ENCODE measurements at places on chromosomes 13 and 19.

DNA sequence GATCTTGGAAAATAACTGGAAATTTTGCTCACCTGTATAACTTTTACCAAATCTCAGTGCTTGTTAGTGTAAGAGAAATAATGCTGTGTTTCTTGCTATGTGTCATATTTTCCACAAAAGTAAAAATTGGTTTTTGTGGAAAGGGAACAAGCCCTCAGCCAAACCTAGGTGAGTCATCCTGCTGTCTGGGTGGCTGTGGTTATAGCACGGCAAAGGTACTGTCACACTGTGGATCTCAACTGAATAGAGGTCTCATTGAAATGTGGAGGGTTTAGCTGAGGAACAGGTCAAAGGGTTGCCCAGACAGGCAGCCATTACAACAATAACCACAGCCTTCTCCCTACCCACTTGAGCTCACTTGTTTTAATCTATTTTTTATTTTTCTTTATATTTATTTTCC, 338.8 kb upstream of the DACH1 start:
- no peak for DNase-seq

DNA sequence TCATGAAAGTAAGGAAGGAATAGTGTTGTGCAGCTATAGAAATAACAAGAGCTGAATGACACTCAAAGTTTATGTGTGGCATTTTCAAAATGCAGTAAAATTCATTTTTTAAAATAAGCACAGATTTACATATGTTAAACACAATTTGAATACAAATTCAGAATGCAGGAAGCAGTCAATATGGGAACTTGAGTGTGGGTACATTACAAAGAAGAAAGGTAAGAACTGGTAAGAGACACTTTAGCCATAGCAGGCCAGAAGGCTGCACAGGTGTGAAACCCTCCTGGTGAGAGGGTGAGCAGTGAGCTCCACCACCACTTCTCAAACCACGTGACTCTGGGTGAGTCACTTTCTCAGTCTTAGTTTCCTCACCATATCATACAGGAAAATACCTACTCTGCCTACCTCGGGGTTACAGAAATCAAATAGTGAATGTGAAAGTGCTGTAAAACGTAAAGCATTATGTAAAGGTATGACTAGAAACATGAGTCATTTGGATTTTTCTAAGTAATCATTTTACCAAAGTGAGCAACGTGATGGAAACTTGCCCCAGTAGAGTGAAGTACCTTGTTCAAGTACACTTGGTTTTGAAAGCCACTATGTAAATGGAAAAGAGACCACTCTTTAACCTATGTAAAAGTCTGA, 40.5 kb downstream of the USP12 start:
- peak; percentile 78 for DNase-seq

- peak; percentile 29 for DNase-seq
These were observed 989 bp upstream of the SSC5D start for GRCh38 chr19:55486971-55487923.

GRCh38 chr19:33387351-33388230, 14.1 kb downstream of the CEBPG start:
- DNase-seq: no peak

DNA sequence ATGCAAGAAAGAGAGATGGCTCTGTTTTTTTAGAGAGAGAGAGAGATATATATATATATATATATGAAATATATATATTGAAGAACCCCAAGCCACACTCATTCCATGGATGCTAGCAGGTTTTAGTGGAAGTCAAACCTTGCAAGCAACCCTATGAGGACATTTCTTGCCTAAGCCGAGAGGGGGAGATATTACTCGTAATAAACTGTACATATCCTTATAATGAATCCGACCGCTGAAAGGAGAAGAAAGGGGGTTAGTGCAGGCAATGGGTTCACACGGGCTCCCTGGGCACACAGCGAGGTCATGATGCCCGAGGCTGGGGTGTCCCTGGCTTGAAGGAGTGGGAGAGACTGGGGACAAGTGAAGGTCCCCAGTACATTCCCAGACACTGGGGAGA, 78.3 kb downstream of the IER2 start:
- no peak for DNase-seq

GRCh38 chr19:52685811-52686210, 47.7 kb upstream of the ZNF83 start:
- no peak for DNase-seq

GRCh38 chr13:111789420-111789819, 277.5 kb upstream of the SOX1 start:
- no peak for DNase-seq

- DNase-seq: no peak
These were observed 12.4 kb upstream of the GRWD1 start for GRCh38 chr19:48433337-48433736.

DNA sequence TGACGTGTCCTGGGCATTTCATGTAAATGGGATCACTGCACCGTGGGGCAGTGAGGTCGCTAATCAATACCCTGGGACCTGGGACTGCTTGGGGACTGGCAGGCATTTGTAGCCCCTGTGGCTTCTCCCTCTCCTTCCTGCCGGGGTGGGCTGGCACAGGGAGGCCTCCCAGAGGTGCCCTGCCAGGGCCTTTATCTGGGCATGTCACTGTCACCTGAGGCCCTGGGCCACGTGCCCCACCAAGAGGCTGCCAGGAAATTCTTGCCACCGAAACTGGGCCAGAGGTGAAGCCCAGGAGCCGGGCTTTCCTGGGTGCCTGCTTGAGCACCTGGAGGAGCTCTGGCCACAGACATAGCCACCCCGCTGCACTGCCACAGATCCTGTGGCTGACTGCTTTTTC, 1.8 kb upstream of the NMRK2 start:
- DNase-seq: no peak

DNA sequence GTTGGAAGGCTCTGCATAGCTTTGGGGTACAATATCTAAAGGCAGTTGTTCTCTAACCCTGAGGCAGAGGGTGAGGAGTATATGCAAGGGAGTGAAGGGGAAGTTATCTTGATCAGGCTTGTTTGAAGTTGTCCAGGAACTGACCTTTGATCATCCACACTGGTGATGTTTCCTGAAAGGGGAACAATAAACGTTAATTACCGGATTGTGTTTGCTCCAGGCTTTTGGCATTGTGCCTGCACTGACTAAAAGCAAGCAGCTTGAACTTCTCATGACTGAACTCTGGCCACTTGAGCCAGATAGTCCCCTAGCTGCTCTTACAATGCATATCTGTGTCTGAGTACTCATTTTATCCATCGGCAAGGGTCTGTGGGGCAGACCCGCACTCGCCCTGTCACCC, 27.0 kb upstream of the ZNF726 start:
- no peak for DNase-seq

- DNase-seq: peak; percentile 23
These were observed 67.4 kb downstream of the STK24 start for GRCh38 chr13:98509271-98510155.

- no peak for DNase-seq
These were observed 1.6 kb upstream of the IGFL4 start for GRCh38 chr19:46042252-46042883.

DNA sequence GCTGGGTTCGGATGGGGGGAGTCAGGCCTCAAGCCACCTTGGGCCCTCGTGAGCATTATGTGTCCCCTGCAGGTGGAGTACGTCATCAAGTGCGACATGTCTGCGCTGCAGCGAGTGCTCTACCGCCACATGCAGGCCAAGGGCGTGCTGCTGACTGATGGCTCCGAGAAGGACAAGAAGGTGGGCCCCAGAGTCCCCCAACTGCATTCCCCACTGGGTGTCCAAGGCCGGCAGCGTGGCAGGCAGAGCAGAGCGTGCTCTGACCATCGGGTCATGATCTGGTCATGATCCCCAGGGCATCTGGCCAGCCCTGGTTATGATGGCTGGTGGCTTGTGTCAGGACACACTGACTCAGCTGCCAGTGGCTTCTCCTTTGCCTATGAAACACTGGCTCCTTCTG, 63.4 kb downstream of the SMARCA4 start:
- no peak for DNase-seq

DNA sequence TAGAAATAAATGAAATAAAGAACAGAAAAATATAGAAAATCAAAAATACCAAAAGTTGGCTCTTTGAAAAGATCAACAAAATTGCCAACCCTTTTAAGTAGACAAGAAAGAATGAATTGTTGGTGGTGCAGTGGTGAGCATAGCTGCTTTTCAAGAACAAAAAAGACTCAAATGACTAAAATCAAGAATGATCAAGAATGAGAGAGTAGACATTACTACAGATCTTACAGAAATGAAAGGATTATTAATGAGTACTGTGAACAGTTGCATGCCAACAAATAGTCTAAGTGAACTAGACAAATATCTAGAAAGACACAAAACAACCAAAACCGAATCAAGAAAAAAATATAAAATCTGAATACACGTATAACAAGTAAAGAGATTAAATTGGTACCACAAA, 53.9 kb downstream of the FNDC3A start:
- DNase-seq: no peak

DNA sequence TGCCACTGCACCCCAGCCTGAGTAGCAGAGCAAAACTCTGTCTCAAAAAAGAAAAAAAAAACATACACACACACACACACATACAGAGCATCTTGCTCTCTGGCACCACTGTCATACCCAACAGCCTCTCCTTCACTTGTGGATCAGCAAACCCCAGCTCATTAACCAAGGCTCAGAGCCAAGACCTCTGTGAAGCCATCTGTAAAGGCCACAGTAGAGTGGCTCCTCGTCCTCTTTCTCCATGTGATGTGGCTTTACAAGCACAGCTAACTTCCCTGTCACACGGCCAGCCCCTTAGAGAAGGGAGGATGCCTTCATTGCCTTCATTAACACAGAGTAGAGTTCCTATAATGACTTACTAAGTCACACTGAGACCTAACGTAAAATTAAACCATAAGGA, 62.7 kb upstream of the LSM14A start:
- no peak for DNase-seq

DNA sequence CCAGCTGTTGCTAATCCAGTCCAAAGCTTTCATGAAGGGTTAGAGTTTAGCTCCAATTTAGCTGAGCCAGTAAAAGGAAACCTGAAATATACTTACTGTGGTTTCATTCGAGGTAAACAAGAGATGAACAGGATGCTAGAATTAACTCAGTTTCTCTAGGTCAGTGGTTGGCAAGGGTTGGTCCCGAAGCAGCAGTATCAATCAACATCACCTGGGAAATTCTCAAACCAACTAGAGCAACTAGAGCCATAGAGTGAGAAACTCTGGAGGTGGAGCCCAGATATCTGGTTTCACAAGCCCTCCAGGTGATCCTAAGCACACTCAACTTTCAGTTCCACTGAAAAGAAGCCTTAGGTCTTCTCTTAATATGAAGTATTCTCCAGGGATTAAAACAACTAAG, 376.7 kb downstream of the OXGR1 start:
- DNase-seq: no peak

GRCh38 chr13:40356011-40356410, 310.4 kb downstream of the FOXO1 start:
- DNase-seq: no peak

- DNase-seq: no peak
These were observed 173.0 kb downstream of the OLFM4 start for GRCh38 chr13:53201454-53202225.

- no peak for DNase-seq
These were observed 3.4 kb upstream of the URAD start for GRCh38 chr13:27991881-27992280.

- no peak for DNase-seq
These were observed 2.7 kb downstream of the KLK3 start for GRCh38 chr19:50857366-50857765.

- no peak for DNase-seq
These were observed 1.5 kb downstream of the GPR18 start for GRCh38 chr13:99256709-99257108.

DNA sequence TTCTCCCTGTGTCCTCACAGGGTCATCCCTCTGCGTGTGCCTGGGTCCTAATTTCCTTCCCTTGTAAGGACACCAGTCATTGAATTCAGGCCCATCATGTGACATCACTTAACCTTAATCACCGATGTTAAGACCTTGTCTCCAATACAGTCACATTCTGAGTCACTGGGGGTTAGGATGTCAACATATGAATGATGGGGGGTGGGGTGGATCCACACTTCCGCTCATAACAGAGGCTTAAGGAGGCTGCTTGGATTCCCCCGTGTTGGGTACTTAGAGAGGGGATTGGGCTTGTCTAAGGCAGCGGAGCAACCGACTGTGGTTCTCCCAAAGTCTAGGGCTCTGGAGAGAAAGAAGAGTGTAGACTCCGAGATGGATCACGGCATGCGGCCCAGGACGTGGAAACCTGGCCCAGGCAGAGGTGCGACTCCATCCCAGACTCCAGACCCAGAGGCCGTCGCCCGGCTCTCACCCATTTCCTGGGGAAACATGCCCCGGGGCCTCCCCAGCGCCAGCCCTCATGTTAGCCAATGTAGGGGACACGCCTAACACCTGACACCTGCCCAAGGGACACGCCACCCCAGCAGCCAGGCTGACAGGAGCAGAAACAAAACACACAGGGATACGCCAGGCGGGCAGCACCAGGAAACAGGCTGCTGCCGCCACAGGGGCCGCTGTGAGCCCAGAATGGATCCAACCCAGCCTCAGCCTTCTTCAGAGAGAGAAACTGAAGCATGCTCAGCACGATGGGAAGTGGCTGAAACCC, 17.1 kb upstream of the IGLON5 start:
- no peak for DNase-seq

DNA sequence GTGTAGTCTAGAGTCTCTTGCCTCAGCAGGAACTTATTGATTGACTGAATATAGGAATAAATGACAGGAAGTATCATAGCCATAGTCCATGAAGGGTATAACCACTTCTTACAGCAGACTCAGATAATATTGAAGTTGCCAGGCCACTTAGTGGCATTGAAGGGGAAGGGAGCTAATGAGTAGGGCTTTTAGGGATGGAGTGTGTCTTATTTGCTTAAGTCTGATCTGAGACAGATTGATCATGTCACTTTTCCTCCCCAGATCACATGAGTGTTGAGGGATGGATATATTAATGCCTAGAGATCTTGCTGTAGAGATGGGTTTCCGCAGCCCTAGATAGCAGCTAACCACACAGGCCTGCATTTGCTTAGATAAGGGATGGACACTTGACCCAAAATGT, 62.2 kb upstream of the NBEA start:
- DNase-seq: no peak

DNA sequence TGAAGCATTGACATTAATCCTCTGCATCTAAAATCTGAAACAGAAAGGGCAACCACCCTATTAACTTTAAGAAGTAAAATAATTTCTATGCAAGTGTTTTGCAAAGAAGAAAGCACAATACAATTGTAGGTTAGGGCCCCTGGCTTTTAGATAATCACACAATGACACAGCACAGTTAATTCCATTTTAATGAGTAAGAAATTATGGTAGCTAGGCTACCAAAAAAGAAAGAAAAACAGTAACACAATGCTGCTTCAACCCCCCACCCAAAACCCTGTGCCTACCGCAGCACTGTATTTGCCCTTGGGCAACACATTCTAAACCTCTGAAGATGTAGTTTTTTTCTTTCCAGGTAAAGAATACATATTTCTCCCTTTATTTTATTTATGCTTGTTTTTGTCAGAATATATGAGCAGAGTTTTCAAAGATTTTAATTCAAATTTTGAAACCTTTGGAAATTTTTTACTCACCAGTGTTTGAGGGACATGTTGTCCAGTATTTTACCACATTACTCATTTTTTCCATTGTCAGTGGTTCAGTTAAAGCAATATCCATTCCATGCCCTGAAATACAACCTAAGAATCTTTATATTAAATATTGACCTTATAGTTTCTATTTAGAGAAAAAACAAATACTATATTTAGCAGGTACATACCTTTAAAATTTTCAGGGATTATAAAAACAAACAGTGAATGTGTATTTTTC, 21.1 kb downstream of the SOHLH2 start:
- no peak for DNase-seq

Measured in activated T-cell treated with anti-CD3 and anti-CD28 coated beads for 24 hours (primary cell).